ENCODE measurements at places on chromosomes 12 and 14. TPM values are rescaled to one million over a fixed set of nuclear protein-coding genes. Genes with fewer than 3 reads are reported as not detected.

DNA sequence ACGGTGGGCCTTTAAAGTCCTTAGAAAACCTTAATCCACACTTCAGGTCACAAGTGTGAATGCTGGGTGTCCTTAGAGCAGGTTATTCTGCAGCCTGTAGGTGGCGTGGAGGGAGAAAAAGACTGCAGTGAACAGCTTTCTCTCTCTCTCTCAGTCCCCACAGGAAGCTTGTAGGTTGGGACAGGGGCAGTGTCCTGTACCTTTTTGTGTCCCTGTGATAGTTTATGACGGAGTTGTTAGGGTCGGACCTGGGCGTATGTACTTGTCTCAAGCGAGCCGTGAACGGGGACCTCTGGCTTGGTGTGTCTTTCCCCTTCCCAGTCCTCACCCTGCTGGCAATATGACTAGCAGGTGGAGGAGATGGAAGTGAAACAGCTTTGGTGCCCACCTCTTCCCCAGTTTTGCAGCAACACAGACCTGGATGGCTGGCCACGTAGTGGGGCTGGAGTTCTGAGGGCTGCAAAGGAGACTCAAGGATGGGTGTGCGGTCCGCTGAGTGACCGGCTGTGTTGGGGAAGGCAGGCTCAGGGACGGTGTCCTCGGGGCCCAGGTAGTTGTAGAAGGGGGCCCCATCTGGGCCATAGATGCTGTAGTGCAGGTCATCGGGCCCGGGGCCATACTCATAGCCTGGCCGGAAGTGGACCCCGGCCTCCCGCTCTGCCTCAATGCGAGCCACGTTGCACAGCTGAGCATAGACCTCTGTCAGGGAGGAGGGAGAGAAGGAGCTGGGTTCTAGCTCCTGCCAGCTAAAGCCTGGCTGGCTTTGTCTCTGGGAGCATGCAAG, 8.9 kb downstream of the ISCA2 start:
- H3K27ac ChIP-seq = no peak overlapping the region
- no peak for DNase-seq
- H3K36me3 ChIP-seq = no peaks in the 10 kb centered on the region
- H3K4me1 ChIP-seq = no peaks in the 10 kb centered on the region
- no peaks in the 10 kb centered on the region for H3K27me3 ChIP-seq
- H3K4me3 ChIP-seq = no peak overlapping the region

DNA sequence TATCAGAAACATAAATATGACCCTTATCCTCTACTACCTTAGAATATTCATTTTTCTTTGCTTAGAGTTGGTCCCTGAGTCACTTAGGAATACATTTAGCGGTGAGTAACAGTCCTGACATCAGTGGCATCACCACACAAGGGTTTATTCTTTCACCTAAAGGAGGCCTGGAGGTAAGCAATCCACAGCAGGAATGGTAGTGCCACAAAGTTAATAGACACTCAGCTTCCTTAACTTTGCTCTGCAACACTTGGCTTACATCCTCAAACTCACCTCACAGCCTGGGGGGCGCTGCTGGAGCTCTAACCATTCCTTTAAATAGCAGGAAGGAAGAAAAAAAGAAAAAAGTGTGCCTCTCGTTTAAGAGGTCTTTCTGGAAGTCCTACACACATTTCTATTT, 29.1 kb downstream of the BBOF1 start:
- H3K36me3 ChIP-seq = no peaks in the 10 kb centered on the region
- no peaks in the 10 kb centered on the region for H3K27me3 ChIP-seq
- H3K27ac ChIP-seq = no peak overlapping the region
- no peaks in the 10 kb centered on the region for H3K4me1 ChIP-seq

GRCh38 chr12:116774020-116774419, 35.9 kb downstream of the RNFT2 start:
- H3K27me3 ChIP-seq = no peaks in the 10 kb centered on the region
- H3K4me3 ChIP-seq = no peak overlapping the region
- peaks cover 5% of the 10 kb centered on the region for H3K4me1 ChIP-seq
- no peak overlapping the region for H3K27ac ChIP-seq
- no peaks in the 10 kb centered on the region for H3K36me3 ChIP-seq

DNA sequence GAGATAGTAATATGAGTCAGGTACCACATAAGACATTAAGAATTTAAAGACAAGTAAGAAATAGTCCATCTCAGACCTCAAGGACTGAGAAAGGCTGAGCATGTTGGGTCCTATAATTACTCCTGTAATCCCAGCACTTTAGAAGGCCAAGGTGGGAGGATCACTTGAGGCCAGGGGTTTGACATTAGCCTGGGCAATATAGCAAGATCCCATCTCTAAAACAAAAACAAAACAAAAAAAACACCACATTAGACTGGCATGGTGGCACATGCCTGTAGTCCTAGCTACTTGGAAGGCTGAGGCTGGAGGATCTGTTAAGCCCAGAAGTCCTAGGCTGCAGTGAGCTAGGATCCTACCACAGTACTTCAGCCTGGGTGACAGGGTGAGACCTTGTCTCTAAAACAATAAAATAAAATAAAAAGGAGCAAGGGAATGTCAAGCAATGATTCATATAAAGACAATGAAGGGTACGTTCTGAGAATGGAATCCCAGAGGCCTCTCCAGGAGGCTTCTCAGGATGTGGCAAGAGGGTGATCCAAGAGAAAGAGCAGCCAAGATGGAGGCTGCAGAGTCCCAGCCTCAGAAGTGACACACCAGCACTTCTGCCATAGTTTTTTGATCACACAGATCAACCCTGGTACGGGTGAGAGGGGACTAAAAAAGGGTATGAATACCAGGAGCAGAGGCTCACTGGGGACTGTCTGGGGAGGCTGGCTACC, 206.4 kb downstream of the CRADD start:
- no peaks in the 10 kb centered on the region for H3K36me3 ChIP-seq
- H3K27me3 ChIP-seq = no peaks in the 10 kb centered on the region
- no peak overlapping the region for H3K4me3 ChIP-seq
- DNase-seq = no peak
- peaks cover 14% of the 10 kb centered on the region for H3K4me1 ChIP-seq

DNA sequence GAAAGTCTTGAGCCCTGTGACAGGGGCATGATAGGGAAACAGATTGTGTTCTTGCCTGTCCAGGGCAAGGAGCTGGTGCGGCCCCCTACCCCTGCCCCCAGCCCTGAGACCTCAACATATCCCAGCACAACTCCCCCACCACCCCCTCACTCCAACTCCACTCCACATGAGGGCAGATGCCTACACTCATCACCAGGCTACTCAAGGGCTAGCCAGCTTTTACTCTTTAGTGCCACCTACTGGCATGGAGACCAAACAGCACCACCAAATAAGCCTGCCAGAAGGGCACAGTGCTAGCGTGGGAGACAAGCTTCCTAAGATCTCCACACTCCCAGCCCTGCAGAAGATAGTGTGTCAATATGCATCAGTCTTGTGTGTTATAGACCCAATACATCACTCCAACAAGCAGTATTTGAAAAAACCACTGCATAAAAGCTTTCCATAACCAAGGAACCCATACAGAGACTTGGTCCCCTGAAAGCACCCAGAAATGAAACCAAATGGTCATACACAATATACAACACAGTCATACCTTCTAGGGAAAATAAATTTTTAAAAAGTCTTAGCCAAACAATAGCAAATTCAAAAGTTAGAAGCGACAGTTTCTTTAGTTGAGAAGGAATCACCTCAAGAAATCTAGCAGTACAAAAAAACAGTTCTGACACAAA, 154.4 kb downstream of the KCNK10 start:
- no peak overlapping the region for H3K4me3 ChIP-seq
- peak; percentile 62 for DNase-seq
- peaks cover 33% of the 10 kb centered on the region for H3K4me1 ChIP-seq
- H3K27me3 ChIP-seq = peaks cover 17% of the 10 kb centered on the region
- H3K27ac ChIP-seq = no peak overlapping the region

- H3K27ac ChIP-seq = no peak overlapping the region
- H3K27me3 ChIP-seq = no peaks in the 10 kb centered on the region
- DNase-seq = no peak
- H3K4me3 ChIP-seq = no peak overlapping the region
- no peaks in the 10 kb centered on the region for H3K36me3 ChIP-seq
Measured at GRCh38 chr14:68398370-68398769, 394.5 kb downstream of the ZFP36L1 start.

DNA sequence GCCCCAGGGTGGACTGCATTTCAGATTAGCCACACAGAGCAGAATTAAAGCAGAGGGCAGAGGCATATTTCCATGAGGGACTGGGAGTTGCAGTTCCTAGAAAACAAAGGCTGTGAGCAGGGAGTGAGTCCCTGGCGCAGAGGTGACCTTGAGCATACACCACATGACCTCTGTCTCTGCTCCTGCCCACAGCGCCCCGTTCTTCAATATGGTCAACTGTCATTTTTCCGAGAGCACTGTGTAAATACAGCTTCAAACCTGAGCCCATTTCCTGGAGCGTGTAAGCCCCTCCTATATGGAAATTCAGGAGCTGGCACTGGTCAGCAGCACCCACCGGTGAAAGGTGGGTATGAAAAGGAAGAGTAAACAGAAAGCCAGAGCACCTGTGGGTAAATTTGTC, 192.2 kb upstream of the PELI2 start:
- peaks cover 15% of the 10 kb centered on the region for H3K27me3 ChIP-seq
- no peaks in the 10 kb centered on the region for H3K36me3 ChIP-seq
- no peak for DNase-seq
- H3K4me3 ChIP-seq = no peak overlapping the region

GRCh38 chr12:42201063-42201462, 37.0 kb downstream of the YAF2 start:
- peaks cover 10% of the 10 kb centered on the region for H3K36me3 ChIP-seq
- no peaks in the 10 kb centered on the region for H3K27me3 ChIP-seq
- peaks cover 22% of the 10 kb centered on the region for H3K4me1 ChIP-seq
- no peak overlapping the region for H3K27ac ChIP-seq
- no peak overlapping the region for H3K4me3 ChIP-seq

DNA sequence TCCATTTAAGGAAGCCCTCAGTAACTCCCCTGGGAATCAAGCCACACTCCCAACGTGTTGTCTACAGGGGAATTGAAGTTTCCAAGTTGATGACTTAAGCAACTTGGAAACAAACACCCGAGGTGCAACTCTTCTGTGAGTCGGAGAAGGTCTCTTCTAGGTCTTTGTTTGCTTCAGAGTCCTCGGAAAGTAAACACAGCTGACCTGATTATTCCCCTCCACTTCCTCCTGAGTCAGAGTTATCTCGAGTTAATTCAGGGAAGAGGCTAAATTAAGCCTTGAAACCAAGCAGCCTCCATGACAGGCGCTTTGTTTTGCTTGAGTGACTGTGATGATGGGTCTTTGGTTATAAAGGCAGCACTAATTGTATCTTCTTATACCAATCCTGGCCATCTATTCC, 41.8 kb downstream of the TUNAR start:
- no peak overlapping the region for H3K4me3 ChIP-seq
- peaks cover 14% of the 10 kb centered on the region for H3K27me3 ChIP-seq
- DNase-seq = no peak
- H3K36me3 ChIP-seq = no peaks in the 10 kb centered on the region
- H3K27ac ChIP-seq = no peak overlapping the region
- no peaks in the 10 kb centered on the region for H3K4me1 ChIP-seq

- no peaks in the 10 kb centered on the region for H3K27me3 ChIP-seq
- DNase-seq = no peak
- H3K4me3 ChIP-seq = no peak overlapping the region
- H3K36me3 ChIP-seq = no peaks in the 10 kb centered on the region
- H3K27ac ChIP-seq = peak overlapping the region; percentile 48
- H3K4me1 ChIP-seq = peaks cover 31% of the 10 kb centered on the region
Measured at GRCh38 chr14:63875311-63875710, 22.5 kb downstream of the SYNE2 start.

- H3K4me3 ChIP-seq = no peak overlapping the region
- no peaks in the 10 kb centered on the region for H3K36me3 ChIP-seq
- H3K27me3 ChIP-seq = peaks cover 3% of the 10 kb centered on the region
- H3K27ac ChIP-seq = no peak overlapping the region
Measured at GRCh38 chr12:67422081-67422480, 152.9 kb downstream of the CAND1 start.

DNA sequence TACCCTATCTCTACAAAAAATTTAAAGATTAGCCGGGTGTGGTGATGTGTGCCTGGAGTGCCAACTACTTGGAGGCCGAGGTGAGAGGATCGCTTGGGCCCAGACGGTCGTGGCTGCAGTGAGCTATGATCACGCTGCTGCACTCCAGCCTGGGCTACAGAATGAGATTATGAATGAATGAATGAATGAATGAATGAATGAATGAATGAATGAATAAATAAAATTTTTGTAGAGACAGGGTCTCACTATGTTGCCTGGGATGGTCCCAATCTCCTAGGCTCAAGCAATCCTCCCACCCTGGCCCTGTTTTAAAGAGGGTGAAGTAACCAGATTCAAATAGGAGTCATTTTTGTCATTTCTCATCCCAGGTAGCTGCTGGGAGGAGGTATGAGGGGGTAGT, 176.2 kb upstream of the HIF1A start:
- H3K36me3 ChIP-seq = peaks cover 17% of the 10 kb centered on the region
- no peak overlapping the region for H3K27ac ChIP-seq
- no peaks in the 10 kb centered on the region for H3K27me3 ChIP-seq
- H3K4me1 ChIP-seq = peaks cover 68% of the 10 kb centered on the region
- H3K4me3 ChIP-seq = peak overlapping the region; percentile 77

DNA sequence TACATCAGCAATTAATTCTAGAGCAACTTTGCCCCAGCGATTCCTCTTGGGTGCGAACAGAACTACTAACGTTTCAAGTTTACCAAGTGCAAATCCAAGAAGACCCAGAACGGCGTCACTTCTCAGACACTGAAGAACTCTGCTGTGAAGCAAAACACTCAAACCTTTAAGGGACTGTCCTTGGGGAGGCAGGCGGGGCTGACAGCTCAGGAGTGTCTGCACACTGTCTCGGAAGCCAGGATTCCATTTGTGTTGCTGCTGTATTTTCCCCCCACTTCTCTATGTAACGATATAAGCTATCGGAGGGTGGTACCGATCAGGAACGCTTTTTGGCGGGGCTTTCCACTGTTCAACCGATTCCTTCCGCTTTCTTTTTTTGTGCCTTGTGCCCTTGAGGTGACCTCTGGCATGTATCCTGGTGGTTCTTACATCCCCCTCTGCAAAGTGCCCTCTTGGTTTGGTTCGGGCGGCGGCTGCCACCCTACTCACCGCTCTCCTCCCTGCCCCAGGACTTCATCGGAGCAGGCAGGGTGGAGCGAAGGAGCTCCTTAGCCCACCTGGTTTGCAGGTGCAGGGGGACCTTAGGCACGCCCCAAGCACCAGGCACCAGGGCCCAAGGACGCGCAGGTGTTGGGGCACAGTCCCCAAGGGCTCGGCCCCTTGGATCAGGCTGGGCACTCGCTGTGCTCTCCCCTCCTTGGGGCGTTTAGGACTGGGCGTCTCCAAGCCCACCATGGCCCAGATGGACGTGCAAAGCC, 19.2 kb upstream of the MLXIP start:
- no peaks in the 10 kb centered on the region for H3K27me3 ChIP-seq
- H3K4me3 ChIP-seq = no peak overlapping the region
- no peaks in the 10 kb centered on the region for H3K36me3 ChIP-seq
- no peak overlapping the region for H3K27ac ChIP-seq
- H3K4me1 ChIP-seq = no peaks in the 10 kb centered on the region
- no peak for DNase-seq

Gene CTSG
- total RNA-seq = not detected

Gene LRRC43
- 1.1 TPM for total RNA-seq

Gene HPD
- not detected for total RNA-seq

Gene CYP46A1
- not detected for total RNA-seq

Gene IL26
- total RNA-seq = 10.0 TPM

Gene MANSC1
- 0.50 TPM for total RNA-seq

Gene MFAP5
- not detected for total RNA-seq

Gene SLC6A15
- total RNA-seq = not detected

Gene BDKRB1
- not detected for total RNA-seq
